NB4 (cell line): ENCODE measurements at places on chromosomes 1 and 21.

- peak; percentile 92 for DNase-seq
These were observed 169.7 kb downstream of the TOMM20 start for GRCh38 chr1:234958706-234959657.

- DNase-seq, result no peak
These were observed 126.2 kb downstream of the EPHB2 start for GRCh38 chr1:22836850-22837249.

DNA sequence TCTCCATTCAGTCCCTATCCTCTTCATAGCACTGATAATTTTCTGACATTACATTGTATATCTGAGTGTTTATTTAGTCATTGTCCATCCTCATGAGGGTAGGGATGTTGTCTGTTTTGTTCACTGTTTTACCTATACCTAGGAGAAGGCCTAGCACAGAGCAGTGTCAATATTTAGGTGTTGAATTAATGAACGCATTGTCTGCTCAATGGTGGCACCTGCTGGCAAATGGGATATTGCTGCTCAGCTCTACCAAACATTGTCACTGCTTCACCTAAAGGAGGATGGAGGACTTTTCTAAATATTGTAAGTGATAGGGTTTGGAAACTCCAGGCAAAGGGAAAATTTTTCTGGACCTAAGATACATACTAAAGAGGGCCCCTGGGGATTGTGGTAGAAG, 243.9 kb downstream of the RRAGC start:
- DNase-seq, result no peak

GRCh38 chr1:59596956-59597355, 217.8 kb upstream of the HOOK1 start:
- no peak for DNase-seq

GRCh38 chr1:75554870-75555269, 56.0 kb downstream of the SLC44A5 start:
- DNase-seq, result no peak

GRCh38 chr1:90512441-90512840, 204.7 kb downstream of the BARHL2 start:
- no peak for DNase-seq

GRCh38 chr1:151062741-151063371, 2.7 kb downstream of the MLLT11 start:
- no peak for DNase-seq

GRCh38 chr1:104787866-104788510, 1038.3 kb downstream of the AMY1C start:
- no peak for DNase-seq

GRCh38 chr21:42624095-42624790, 29.2 kb upstream of the PDE9A start:
- peak; percentile 40 for DNase-seq

DNA sequence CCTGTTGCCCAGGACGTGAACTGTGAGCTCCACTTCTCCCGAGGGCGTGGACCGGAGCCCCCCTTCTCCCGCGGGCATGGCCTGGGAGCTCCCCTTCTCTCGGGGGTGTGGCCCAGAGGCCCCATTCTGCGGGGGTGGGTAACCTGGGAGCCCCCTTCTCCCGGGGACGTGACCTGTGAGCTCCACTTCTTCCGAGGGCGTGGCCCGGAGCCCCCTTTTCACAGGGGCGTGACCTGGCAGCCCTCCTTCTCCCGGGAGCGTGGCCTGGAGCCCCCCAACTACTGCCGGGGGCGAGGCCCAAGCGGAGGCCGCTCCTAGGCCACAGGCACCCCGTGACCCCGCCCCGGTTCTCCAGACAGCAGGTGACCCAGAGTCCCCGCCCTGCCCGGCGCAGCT, 320 bp downstream of the C1orf174 start:
- DNase-seq, result no peak

- no peak for DNase-seq
These were observed 19.5 kb upstream of the TIPRL start for GRCh38 chr1:168159251-168159650.

- DNase-seq, result no peak
These were observed 16.1 kb downstream of the NAV1 start for GRCh38 chr1:201554789-201555592.

GRCh38 chr1:176542352-176542751, 79.4 kb downstream of the PAPPA2 start:
- DNase-seq, result no peak

DNA sequence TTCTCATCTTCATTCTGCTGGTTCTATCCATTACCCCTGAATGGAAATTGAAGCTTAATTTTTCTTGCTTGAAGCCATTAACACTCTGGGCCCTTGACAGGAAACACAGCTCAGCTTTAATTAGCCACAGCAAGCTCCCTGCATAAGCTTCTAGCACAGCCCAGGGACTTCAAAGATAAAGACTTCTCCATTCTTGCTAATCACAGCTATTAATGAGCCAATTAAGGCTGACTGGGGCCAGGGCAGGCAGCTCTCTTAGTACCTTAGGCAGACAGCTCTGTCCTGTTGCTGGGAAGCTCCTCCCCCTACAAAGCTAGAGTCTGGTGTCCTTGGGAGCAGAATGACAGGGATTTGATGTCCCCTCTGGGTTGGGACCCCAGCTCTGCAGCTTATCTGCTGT, 27.9 kb upstream of the TRABD2B start:
- no peak for DNase-seq

DNA sequence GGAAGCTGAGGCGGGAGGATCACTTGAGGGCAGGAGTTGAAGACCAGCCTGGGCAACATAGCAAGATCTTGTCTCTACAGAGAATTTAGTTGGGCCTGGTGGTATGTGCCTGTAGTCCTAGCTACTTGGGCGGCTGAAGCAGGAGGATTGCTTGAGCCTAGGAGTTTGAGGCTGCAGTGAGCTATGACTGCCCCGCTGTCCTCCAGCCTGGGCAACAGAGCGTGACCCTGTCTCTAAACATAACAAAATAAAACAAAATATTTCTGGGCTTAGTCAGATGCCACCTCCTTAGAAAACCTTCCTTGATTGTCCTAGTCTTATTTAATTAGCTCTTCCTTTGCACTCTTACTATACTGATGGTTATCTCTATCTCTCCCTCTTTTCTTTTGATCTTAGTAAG, 8.5 kb downstream of the TGFB2 start:
- DNase-seq, result no peak

DNA sequence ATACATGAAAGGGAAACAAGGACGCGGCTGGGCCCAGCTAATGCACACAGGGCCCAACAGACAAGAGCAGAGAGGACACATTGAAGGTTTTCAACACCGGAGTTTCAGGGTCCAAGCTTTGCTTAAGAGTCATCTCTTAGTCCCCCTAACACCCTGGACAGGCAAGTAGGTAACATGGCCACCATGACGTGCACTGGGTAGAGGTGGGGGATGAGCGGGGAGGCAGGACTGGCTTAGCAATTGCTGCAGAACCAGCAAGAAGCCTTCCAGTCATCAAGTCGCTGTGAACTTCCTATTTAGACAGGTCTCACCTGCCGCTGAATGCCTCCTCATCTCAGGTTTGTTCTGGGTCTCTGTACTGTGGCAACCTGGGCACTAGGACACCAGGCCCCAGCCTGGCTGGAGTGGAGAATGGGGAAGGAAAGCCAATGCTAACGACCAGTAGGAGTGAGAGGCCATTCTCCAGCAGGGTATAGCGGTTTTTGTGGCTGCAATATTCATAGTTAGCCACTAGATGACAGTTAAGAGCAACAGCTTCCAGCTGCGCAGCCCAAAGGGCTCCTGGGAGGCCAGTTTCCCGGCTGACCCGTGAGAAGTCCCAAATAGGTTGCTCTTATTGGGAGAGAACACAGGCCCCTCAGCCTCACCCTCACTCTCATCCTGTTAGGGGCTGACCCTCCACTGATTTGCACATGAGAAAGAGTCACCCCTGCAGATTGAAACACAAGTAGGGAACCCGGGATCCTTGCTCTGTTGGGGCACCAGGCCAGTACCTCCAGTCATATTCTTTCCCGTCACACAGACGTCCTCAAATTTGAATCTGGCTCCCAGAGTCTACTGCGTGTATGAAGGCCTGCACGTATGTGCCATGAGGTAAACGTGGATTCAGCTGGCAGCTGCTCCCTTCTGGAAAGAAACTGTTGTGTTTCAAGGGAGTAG, 6.0 kb upstream of the PIGC start:
- DNase-seq, result peak; percentile 88

DNA sequence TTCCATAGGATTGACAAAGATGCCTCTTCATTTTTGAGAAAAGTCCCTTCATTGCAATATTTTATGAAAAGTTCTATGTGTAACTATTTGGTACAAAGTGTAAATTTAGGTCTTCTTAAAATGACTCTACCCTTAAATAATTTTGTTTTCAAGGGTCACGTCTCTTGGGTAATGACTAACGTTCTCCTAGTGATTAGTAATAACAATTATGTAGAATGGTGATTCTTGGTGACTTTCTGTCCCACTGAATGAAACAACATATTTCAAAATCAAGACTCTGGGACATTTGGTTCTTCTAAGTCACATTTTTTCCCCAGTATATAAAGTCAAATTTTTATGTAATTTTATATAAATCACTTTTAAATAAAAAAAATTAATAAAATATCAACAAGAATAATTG, 277.5 kb upstream of the ADAMTS5 start:
- DNase-seq, result no peak

- no peak for DNase-seq
These were observed 8.3 kb upstream of the KANK4 start for GRCh38 chr1:62327360-62328055.

DNA sequence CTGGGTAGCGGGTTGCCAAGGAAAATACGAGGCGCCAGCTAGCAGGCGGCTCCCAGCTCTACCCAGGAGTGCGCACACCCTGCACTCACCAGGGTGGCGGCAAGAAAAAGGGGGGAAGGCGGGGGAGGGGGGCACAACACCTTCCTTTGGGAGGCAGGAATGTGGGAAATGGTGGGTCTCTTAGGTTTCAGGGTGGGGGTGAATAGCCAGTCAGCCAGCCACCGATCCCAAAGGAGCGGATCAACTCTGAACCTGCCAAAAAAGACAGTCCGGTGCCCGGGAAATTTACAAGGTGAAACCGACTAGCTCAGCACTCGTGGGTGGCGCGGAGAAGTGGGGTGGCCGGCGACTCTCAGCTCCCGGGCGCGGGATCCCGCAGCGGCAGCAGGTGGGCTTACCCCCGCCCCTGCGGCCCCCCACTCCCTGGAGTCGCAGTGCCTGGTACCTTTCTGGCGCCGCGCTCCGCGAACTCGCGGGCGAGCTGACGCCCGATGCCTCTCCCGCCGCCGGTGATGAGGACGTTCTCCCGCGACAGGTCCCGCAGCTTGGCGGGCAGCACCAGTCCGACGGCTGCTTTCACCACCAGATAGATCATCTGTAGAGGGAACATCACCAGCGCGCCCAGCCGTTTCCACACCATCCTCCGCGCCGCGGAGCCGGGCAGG, 1.2 kb downstream of the DHRS3 start:
- DNase-seq, result peak; percentile 45

DNA sequence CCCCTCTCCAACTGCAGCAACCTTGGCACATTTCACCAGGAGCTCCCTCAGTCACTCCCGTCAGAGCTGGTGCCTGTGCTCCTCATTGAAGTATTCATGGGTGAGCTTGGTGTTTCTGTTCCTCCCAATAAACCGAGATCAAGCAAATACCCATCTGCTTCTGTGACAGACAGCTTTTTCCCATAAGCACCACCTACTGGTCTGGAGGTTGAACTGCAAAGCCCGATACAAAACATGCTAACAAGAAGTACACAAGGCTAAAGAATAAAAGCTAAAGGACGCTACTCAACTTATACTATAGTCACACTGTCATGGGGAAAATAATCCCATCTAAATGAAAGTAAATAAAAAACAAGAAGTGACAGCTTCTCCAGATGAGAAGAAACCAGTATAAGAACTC, 111.9 kb upstream of the C21orf91 start:
- peak; percentile 17 for DNase-seq

- peak; percentile 81 for DNase-seq
These were observed 9.9 kb downstream of the SYNJ1 start for GRCh38 chr21:32717851-32718316.
